ENCODE measurements at places on chromosomes 16 and 17.

- H3K4me3 ChIP-seq: no peak overlapping the region
- peaks cover 5% of the 10 kb centered on the region for H3K4me1 ChIP-seq
- peaks cover 20% of the 10 kb centered on the region for H3K36me3 ChIP-seq
Measured at GRCh38 chr16:4260360-4260759, 12.5 kb downstream of the TFAP4 start.

DNA sequence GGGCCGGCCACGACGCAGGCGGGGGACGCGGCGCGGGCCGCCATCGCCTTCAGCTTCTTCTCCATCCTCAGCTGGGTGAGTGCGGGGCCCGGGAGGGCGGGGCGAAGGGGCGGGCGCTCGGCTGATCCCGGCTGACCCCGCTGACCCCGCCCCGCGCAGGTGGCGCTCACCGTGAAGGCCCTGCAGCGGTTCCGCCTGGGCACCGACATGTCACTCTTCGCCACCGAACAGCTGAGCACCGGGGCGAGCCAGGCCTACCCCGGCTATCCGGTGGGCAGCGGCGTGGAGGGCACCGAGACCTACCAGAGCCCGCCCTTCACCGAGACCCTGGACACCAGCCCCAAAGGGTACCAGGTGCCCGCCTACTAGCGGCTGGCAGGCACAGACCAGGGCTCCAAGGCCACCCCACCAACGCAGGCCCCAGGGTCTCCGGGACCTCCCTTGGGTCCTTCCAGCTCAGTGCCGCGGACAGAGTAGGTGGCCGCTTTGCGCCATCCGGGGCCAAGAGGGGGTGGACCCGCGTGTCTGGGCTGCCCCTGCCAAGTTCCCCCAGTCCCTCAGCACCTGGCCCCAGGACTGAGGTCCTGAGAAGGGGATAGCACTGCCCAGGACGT, 3.0 kb downstream of the SYNGR3 start:
- peaks cover 3% of the 10 kb centered on the region for H3K36me3 ChIP-seq
- no peak for DNase-seq
- no peak overlapping the region for H3K27ac ChIP-seq
- peaks cover 21% of the 10 kb centered on the region for H3K27me3 ChIP-seq

DNA sequence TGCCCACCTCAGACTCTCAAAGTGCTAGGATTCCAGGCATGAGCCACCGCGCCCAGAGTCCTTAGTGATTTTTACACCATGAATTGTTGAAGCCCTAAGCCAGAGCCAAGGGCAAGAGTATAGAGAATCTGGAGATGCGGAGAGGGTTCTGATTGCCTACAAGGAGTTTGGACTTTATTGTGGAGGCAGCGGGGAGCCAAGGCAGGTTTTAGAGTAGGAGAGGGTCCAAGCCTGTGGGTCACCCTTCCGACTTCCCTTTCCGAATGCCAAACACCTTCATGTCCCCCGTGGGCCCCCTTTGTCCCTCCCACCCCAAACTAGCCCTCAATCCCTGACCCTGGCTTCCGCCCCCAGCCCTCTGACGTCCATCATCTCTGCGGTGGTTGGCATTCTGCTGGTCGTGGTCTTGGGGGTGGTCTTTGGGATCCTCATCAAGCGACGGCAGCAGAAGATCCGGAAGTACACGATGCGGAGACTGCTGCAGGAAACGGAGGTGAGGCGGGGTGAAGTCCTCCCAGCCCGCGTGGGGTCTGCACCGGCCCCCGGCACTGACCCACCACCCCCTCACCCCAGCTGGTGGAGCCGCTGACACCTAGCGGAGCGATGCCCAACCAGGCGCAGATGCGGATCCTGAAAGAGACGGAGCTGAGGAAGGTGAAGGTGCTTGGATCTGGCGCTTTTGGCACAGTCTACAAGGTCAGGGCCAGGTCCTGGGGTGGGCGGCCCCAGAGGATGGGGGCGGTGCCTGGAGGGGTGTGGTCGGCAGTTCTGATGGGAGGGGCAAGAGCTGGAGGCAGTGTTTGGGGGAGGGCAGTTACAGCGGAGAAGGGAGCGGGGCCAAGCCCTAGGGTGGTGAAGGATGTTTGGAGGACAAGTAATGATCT, 7.1 kb downstream of the MIEN1 start:
- H3K4me1 ChIP-seq: peaks cover 4% of the 10 kb centered on the region
- no peaks in the 10 kb centered on the region for H3K27me3 ChIP-seq
- no peak overlapping the region for H3K27ac ChIP-seq
- peaks cover 16% of the 10 kb centered on the region for H3K36me3 ChIP-seq
- DNase-seq: no peak

DNA sequence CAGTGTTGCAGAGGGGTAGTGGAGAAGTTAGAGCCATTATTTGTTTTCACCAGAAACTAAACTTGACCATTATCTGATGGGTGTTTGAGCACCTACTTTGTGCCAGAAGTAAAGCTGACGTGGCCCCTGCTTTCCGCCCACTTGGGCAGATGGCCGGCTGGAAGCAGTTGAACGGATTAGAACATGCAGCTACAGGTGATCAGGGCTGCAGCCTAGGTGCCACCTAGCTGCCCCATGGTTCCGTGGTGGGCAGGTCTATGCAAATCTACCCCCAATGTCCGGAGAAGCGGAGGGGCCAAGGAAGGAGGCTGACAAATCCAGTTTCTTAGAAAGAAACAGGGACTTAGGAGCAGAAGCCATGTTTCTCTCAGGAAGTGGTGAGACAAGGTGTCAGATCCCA, 62.7 kb downstream of the B9D1 start:
- peaks cover 6% of the 10 kb centered on the region for H3K4me1 ChIP-seq
- DNase-seq: no peak
- peaks cover 13% of the 10 kb centered on the region for H3K27me3 ChIP-seq
- no peaks in the 10 kb centered on the region for H3K36me3 ChIP-seq

DNA sequence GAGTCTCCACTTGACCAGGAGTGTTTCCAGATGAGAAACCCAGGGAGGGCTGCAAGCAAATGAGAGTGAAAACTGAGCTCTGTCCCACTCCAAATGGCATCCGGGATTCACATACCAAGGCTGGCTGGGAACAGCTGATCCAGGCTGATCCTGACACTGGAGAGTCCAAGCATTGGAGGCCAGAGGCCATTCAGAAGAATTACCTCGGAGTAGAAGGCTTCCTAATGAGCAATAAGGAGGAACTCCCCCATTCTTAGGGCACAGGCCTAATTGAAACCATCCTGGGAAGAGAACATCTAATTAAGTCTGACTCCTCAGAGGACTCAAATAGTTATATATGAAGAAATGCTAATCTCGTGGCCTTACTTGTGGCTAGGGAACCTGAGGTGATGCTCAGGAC, 142.8 kb downstream of the PRKCA start:
- H3K36me3 ChIP-seq: peaks cover 32% of the 10 kb centered on the region
- no peak for DNase-seq
- H3K4me1 ChIP-seq: peaks cover 30% of the 10 kb centered on the region

DNA sequence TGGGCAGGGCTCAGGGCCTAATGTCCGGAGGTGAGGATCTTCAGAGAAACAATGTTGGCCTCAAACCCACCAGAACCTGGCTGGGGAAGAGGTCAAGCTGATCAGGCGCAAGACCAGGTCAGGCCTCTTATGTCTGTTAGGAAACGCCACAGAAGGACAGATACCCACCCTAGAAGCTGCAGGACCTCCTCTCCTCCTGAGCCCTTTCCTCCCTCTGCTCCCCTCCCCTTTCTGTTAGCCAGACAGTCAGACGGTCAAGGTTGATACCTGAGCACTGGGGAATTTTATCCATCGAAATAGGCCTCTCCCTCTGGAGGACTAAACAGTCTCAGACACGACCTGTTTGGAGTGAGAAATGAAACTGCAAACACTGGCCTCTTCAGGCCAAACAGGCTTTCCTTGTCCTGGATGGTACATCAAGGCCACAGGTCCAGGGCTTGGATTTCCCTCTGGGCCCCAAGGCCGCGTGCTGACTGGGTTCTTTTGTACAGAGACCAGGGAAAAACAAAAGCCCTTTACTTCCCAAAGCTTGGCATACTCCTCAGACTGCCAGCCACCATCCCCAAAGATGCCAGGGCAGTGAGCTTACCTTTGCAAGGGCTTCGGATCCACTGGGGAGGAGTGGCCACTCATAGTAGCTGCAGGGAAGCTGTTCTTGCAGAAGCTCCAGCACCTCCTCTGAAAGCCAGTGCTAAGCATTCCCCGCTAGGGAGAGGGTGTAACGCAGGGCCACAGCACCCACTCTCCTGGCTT, 135.8 kb downstream of the CCDC182 start:
- H3K27ac ChIP-seq: peak overlapping the region; percentile 21
- H3K4me3 ChIP-seq: no peak overlapping the region
- peaks cover 53% of the 10 kb centered on the region for H3K4me1 ChIP-seq

- H3K27ac ChIP-seq: no peak overlapping the region
- no peaks in the 10 kb centered on the region for H3K27me3 ChIP-seq
- H3K4me3 ChIP-seq: no peak overlapping the region
- H3K4me1 ChIP-seq: peaks cover 10% of the 10 kb centered on the region
- H3K36me3 ChIP-seq: peaks cover 22% of the 10 kb centered on the region
Measured at GRCh38 chr16:47519546-47519945, 58.4 kb downstream of the PHKB start.

Measured in activated CD4-positive, alpha-beta T cell treated with anti-CD3 and anti-CD28 coated beads, Interleukin-2, amount 10 ng/mL, durations not matched to agents 7 days and 5 days (primary cell).